SW480 (cell line): ENCODE measurements at places on chromosomes 3 and 15.

- no peak for DNase-seq
Observed at GRCh38 chr3:131713416-131714123, 210.8 kb upstream of the MRPL3 start.

DNA sequence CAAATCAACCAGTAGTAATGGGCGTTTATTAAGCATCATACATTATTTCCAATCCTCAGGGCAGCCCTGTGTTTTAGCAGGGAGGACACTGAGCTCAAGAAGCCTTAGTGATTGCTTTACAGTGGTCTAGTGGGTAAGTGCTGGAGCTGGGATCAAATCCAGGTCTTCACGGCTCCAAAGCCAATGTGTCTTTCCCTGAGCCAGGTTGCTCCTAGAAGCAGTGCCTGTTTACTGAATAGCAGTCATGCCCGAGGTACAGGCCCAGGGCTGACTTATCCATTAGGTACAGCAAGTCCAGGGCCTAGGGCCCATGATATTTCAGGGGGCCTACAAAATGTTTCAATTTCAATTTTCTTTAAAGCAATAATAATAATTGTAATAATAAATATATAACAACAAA is 9.6 kb upstream of the SMAD6 start:
- DNase-seq: no peak

DNA sequence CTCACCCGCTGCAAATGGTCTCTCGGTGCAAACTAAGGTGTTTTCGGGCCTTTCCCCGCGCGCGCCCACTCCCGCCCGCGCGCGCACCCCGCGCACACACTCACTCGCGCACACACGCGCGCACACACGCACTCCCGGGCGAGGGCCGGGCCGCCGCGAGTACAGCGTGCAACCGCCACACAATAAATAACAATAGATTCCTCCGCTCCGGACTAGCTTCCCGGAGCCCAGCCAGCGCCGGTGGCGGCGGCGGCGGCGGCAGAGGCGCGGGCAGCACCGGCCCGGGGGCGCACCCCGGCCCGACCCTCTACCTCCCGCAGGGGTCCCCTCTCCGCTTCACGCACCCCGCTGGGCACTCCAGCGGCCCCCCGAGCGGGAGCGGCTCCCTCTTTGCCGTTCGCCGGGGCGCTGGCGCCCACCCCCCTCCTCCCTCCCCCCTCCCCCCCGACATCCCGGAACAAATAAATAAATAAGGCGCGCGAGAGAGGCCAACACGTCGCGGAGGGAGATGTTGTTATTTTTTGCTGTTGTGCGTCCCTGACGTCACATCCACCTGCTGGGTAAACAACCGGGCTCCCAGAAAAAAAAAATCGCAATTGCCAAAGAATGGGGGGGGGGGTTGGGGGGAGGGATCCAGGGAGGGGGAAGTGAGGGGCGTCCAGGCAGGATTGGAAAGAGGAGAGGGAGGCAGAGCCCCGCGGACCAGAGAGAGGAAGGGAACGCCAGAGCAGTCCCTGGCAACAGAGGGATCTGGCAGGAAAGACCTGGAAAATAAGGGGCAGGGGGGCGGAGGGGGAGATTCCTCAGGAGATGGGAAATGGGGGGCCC is at the start of gene FOXP1:
TSS of gene FOXP1 (minus strand) at position 163 of the 828 bp plus-strand sequence. CDS start 385,347 bp downstream, outside the sequence.
- DNase-seq: peak; percentile 81

GRCh38 chr15:78979456-78980320 is 34.8 kb upstream of the CTSH start:
- DNase-seq: peak; percentile 62

- no peak for DNase-seq
Observed at GRCh38 chr15:39031596-39031995, 467.0 kb upstream of the RASGRP1 start.

DNA sequence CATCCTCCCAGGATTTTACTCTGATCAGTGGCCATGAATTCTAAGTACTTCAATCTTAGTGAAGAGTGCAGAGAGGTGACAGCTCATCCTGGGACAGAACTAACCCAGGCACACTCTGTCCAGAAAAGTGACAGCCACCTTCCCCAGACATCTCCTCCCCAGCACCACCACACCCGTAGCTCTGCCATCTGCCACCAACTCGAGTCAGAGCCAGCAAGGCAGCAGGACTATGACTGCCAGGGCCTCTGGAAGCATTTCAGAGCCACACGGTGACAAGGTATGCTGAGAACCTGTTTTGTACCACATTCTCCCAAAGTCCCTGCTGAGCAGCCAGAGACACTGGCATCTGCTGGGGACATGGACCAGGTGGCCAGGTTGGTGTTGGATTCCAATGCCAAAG is 71.0 kb downstream of the NTRK3 start:
- DNase-seq: no peak

GRCh38 chr3:31041161-31041978 is 146.9 kb upstream of the GADL1 start:
- peak; percentile 81 for DNase-seq

DNA sequence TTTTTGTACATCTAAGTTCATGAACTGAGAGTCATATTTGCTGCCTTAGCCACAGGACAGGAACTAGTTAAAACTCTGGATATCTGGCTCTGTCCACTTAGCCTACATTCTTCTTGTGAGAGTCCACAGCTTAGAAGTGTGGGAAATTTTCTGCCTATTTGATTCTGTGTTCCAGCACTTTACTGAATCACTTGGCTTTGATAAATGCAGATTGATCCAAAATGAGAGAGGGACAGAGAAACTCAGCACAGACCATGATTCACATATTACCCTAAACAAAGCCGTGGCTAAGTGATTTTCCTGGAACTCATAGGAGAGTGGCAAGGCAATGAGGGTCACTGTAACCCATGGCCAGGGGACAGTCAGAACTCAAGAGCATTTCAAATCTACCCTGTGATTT is 87.5 kb upstream of the CADPS start:
- no peak for DNase-seq

- DNase-seq: no peak
Observed at GRCh38 chr15:29135309-29135657, 134.3 kb downstream of the NSMCE3 start.

- peak; percentile 75 for DNase-seq
Observed at GRCh38 chr3:32780735-32781210, 37.0 kb upstream of the TRIM71 start.

GRCh38 chr3:32963871-32964270 is 12.4 kb downstream of the CCR4 start:
- DNase-seq: no peak

GRCh38 chr3:60657972-60658371 is 593.3 kb downstream of the FHIT start:
- DNase-seq: no peak

DNA sequence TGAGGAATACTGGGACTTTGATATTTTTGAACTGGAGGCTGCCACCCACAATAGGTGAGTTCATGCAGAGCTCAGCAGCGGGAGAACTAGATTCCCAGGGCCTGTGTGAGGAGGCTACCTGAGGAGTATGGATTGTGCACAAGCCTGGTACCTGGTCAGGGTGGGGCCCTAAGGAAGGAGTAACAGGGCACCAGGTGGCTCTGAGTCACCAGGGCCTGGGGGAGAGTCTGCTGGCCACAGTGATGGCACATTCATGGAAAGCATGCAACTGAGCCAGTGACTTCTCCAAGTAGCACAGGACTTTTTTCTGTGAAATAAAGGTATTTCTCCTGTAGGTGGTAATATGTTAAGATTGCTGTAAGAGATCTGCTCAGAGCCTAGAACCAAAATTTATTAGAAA is 134.4 kb downstream of the PDE8A start:
- no peak for DNase-seq

- no peak for DNase-seq
Observed at GRCh38 chr3:60536420-60536819, 714.8 kb downstream of the FHIT start.

DNA sequence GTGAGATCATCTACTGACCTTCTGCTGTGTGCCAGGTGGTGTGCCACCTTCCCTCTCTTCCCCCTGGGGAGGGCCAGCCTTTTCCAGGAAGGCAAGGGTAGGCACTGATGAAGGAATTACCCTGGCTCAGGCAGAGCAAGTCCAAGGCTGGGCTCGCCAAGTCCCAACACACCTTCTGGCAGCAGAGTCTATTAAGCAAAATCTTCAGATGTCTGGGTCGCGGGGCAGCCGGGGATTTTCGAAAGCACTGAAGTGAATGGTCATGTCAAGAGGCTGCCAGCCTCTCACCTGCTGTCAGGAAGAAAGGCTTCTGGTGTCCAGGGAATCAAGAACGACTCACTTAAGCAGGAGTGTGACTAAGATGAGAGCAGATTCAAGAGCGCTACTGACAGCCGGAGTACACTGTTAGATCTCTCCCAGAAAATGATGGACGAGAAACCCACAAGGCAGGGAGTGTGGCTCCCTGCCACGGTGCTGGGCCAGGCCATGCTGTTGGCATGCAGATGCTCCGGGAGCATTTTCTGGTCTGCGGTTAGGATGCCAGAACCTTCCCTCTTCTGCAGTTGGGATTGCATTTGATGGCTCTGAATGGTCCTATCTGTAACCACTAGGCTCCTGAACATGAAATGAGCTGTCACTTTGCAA is 479.8 kb downstream of the SHQ1 start:
- DNase-seq: no peak

DNA sequence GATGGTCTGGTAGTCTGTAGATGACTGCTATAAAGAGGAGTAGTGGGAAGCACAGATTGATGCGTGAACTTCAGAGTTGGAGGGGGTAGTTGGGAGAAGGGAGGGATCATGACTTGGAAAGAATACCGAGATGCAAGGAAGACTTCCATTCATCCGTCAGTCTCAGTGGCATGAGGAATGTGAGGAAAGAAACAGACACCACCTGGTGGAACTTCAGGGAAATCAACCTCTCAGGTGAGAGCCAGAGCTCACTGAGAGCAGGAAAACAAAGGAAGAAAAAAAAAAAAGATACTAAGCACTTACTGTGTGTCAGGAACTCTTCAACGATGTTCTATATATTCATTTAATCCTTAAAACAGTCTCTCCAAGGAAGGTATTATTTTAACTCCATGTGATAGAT is 172.4 kb downstream of the OXSM start:
- peak; percentile 28 for DNase-seq

DNA sequence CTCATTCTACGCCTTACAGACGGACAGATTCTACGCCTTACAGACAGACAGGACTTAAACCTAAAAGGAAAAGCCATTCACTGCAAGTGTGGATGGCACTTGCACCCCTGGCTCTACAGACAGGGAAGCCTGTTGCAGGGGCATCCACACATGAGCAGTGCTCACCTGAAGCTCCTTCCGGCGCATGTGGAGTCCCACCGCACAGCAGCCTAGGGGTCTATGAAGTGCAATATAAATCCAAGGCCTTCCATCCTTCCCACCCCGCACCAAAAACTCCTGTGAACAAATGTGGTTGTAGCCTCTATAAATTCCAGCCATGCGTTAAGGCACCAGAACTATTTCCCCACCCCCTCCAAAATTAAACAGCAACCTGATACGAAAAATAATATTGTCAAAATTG is 121.3 kb downstream of the LRIG1 start:
- no peak for DNase-seq

GRCh38 chr3:184481984-184482671 is 79.5 kb upstream of the EPHB3 start:
- DNase-seq: no peak

DNA sequence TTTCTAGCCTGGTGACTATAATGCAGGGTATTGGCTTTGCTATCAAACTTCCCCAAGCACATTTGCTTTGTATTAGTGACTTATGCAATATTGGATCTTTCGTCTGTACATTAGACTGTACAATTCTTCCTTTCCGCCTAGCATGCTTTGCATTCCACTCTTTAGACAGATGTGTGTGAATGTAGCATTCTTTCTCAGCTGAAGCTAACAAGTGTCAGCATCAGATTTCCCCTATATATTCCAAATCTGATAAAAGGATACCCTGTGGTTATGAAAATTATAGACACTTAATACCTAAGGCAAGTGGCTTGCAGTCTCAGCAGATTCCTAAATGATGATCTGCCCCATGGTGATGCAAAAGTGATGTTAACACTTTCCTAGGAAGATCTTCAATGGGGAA is 360.1 kb downstream of the CNTN4 start:
- DNase-seq: no peak

DNA sequence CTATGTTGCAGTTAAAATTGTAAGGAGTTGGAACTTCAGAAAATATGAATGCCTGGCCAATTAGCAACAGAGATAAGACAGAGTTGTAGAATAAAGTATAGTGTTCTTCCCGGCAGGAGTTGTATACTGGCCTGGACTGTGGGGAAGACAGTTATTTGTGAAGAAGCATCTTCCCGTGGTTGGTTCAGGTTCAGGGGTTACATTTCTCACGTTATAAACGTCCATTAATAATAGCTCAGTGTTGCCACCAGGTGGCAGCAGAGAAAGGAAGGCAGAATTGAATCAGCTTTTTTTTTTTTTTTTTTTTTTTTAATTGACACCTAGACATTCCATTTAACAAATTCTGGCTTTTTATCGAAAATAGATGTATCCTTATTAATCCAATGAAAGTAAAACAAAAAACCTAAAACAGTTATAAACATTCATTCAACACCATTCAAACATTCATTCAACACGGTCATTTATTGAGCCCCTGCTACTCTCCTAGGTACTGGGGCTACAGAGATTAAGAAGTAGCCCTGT is 66.4 kb upstream of the NR2E3 start:
- peak; percentile 48 for DNase-seq

- DNase-seq: no peak
Observed at GRCh38 chr3:33229947-33230346, 11.3 kb upstream of the SUSD5 start.

- no peak for DNase-seq
Observed at GRCh38 chr15:76347482-76348055, 11.0 kb downstream of the ISL2 start.

GRCh38 chr3:73653877-73654276 is 29.1 kb upstream of the PDZRN3 start:
- no peak for DNase-seq

DNA sequence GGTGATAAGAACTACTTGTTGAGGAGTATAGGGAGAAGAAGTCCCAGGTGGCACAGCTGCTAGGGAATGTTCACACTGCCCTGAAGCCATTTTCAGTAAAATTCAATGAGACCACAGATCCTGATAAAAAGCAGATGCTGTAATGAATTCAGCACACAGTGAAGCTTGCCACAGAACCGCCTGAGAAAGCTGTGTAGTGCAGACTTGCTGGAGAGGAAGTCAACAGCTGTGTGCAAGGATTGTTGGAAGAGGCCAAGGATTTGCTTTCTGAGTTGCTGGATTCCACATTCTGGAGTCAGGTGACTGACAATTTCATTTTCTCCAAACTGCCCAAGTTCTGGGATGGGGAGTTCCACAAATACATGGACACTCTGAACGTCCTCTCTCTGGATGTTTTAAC is 70.9 kb downstream of the ANP32A start:
- DNase-seq: no peak

GRCh38 chr3:1348547-1348946 is 255.7 kb downstream of the CNTN6 start:
- DNase-seq: no peak

DNA sequence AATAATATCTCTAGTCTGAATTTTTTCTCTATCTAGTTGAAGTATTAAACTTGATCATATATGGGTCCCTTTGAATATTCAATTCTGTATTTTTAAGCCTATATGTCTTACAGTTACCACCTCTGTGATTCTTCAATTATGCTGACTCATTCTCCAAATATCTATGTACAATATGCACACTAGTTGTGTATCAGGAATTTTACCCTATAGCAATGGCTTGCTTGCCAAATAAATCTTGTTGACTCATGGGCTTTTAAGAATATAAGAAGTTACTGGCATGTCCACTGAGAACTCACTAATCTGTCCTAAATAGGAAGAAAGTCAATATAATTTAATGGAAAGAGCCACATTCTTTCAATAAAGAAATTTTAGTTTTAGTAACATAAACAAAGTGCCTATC is 656.3 kb downstream of the RBMS3 start:
- no peak for DNase-seq
